ENCODE measurements at places on chromosomes 13 and 19.

- no peak for DNase-seq
Observed at GRCh38 chr19:42303101-42303464, 659 bp upstream of the PAFAH1B3 start.

DNA sequence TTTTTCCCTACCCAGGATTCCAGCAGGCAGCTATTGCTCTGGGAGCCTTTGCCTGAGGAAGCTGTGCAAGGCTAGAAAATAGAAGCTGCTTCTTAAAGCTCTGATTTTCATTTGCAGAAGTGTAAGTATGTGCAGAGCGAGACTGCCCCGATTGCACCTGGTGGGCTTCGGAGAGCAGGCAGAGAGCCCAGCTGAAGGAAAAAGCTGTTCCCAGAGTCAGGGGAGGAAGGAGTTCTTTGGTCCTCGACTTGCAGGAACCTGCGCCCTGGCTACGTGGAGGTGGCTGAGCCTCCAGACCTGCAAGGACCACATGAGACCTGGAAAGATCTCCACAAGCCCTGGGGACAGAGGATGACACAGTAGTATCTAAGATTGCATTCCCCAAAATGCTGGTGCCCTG is 235.0 kb upstream of the ARGLU1 start:
- DNase-seq, result no peak

DNA sequence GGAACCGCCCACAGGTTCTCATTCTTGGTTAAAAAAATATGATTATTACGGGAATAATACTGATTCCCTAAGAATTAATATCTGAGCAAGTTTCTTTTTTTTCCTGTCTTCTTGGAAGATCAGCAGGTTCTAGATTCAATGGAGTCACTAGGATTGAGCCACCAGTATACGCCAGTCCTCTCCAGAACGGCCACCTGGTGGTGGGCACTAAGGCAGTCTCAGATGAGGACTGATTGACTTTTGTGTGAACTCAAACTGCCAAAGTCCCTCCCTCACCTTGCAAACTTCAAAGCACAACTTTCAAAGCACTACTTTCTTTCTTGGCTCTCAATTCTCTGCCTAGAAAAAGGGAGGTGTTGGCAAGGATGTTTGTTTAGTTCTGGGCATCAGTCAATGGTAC is 33.3 kb upstream of the ALOX5AP start:
- no peak for DNase-seq

GRCh38 chr13:77521595-77522367 is 13.7 kb upstream of the SCEL start:
- DNase-seq, result peak; percentile 73

DNA sequence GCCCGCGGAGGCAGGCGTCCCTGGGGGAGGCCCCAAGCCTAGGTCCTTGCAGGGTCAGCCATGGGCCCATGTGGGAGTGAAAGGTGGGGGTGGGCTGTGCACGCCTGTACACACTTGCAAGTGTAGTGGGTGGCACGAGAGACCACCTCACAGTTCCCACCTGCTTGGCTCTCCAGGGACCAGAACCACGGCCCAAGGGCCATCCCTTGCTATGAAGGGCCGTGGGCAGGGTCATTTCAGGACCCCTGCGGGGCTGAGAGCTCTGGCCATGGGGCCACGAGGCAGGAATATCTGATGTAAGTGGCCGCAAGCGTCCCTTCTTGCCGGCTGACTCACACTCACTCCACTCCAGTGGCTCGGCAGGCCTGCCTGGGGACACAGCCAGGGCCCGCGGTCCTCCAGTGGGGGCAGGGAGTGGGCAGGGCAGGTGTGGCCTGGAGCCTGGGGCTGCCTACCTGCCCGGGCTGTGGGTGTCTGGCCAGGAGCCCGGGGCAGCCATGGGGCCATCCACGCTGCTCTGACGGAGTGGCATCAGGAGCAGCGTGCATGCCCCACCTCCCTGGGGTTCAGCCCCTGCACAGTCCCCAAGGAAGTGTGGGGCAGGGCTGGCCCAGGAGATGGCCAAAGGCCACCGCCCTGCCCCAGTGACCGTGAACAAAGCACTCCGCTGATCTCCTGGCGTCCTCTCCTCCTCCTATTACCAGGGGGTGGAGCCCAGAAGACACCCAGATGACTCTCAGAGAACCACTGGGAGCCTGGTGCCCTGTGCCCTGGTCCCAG is 8.6 kb upstream of the MKNK2 start:
- DNase-seq, result peak; percentile 98

- DNase-seq, result no peak
Observed at GRCh38 chr19:16067205-16067938, 8.9 kb upstream of the TPM4 start.

- no peak for DNase-seq
Observed at GRCh38 chr13:44294876-44295275, 78.7 kb upstream of the SERP2 start.

GRCh38 chr13:98451676-98452470 is 125.0 kb downstream of the STK24 start:
- DNase-seq, result peak; percentile 75

DNA sequence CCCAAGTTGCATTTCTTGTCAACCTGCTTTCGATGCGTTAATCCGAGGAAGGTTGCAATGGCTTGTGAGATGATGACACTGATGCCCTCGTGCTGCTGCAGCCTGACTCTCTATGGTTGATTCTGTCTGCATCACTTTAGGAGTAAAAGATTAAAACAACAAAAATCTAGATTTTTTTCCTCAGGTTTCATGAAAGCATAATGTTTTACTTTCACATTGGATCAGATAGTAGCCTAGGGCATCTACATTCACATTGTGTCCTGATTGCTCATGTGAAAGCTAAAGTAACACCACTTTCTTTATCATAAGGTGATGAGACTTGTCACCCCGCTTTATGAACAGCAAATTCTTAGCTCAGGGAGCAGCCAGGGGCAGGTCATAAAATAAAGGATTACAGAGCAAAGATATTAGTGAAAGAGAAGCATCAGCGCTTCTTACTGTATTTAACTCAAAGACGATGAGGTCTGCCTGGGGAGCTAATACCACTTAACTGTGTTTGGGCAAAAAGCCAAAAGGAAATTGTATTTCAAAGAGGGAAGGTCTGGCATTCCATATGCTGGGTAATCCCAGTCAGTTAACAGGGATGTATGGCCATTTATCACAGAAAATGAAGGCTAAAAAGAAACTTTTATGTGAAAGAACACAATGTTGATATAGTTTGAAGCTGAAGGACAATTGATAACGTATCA is 270.5 kb downstream of the GPC6 start:
- DNase-seq, result no peak

GRCh38 chr13:60514891-60515290 is 117.9 kb downstream of the TDRD3 start:
- DNase-seq, result no peak

DNA sequence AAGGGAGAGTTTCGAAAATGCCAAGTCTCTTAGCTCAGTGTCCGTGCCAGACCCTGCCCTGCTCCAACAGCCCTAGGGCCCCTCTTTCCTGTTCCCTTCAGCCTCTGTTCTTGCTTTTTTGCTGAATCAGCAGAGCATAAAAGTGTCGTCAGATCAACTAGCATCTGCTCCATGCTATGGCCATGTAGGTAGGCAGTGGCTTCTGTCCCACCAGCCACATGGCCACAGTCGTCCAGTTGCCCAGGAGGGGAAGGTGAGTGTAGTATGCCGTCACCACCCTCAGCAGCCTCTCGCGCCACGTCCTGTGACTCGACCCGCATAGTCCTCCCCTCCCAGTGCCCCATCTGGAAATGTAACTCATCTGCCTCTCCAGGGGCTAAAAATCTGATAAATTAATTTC is 50.9 kb upstream of the ATP11A start:
- DNase-seq, result no peak

GRCh38 chr13:42728507-42729180 is 52.7 kb upstream of the FAM216B start:
- DNase-seq, result no peak

DNA sequence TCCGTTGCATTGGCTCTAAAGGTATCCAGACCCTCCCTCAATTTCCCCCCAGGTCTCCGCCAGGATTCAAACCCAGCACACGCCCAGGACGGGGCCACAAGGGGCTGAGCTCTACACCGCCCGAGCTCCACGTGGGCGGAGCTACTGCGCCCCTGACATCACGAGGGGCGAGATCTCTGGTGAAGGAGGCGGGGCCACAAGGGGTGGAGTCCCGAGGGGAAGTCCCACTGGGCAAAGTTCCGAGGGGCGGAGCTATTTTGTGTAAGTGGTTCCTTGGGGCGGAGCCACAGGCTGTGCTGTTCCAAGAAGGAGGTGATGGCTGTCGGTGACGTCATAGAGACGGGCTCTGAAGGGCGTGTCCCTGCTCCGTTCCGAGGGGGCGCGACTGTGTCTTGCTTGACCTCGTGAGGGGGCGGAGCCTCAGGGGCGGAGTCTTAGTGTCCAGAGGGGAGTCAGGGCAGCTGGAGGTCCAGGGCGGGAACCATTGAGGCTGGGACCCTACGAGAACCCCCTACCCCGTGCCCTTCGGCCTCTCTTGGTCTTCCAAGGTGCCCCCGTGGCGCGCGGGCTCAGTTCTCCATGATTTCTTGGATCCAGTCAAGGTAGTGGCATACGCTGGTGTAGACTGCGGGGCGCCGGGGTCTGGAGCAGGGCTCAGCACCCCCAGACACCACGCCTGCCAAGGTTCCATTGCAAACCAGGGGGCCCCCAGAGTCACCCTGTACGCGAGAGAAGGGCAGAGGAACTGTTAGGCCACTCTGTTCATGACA is 1.3 kb upstream of the KLK8 start:
- no peak for DNase-seq

- peak; percentile 88 for DNase-seq
Observed at GRCh38 chr13:96850538-96851145, 143.6 kb downstream of the OXGR1 start.

DNA sequence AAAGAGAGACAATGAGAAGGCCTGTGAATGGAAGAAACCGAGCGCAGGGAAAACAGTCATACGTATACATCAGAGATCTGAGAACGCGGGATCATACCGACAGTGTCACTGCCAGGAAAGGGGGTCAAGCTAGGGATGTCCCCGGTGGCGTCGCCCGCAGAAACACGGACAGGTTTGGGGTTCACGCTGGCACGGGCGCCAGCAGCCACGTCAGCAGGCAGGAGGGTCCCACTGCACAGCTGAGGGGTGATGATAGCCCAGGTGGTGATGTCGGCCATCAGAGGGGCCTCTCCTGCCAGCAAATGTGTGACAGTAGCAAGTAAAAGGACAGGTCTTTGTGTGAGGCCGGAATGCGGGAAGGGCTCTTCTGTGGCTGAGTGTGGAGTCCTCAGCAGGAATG is 3.4 kb upstream of the ZNF229 start:
- DNase-seq, result no peak

GRCh38 chr13:40578055-40578454 is 88.4 kb downstream of the FOXO1 start:
- DNase-seq, result peak; percentile 86

GRCh38 chr13:93767180-93767916 is 540.7 kb downstream of the GPC6 start:
- DNase-seq, result no peak

DNA sequence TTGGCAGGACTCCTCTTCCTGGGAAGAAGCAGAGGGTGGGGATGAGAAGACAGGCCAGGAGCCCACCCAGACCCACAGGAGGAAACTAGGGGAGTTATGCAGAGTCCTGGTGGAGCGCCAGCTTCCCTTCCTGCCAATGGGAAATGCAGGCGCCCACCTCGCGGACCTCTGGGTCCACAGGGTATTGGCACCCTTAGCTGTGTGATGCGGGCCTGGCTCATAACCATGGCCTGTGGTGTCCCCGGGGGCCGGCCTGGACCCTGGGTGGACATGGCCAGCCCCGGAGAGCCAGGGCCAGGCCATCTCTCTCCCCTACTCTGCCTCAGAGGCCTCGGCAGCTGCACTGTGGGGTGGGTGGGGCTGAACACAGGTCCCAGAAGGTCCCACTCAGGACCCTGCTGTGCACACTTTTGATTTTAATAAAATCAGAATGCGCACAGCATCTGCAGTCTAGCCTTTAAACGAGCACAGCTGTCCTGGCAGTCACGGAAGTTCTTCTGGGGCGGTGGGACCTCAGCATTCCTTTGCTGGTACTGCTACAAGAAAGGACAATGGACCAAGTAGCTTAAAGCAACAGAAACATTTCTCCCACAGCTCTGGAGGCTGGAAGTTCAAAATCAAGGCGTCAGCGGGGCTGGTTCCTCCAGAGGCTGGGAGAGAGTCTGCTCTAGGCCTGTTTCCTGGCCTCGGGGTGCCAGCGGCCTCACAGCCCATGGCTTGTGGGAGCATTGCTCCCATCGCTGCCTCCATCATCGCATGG is 1.8 kb downstream of the F10 start:
- no peak for DNase-seq

- DNase-seq, result peak; percentile 55
Observed at GRCh38 chr19:45716359-45717130, 14.2 kb downstream of the FBXO46 start.

- peak; percentile 51 for DNase-seq
Observed at GRCh38 chr19:38700902-38701454, 43.3 kb downstream of the CAPN12 start.

- DNase-seq, result peak; percentile 69
Observed at GRCh38 chr13:60397704-60398378, 821 bp downstream of the TDRD3 start.

GRCh38 chr13:31978021-31978420 is 53.6 kb upstream of the FRY start:
- DNase-seq, result peak; percentile 8

DNA sequence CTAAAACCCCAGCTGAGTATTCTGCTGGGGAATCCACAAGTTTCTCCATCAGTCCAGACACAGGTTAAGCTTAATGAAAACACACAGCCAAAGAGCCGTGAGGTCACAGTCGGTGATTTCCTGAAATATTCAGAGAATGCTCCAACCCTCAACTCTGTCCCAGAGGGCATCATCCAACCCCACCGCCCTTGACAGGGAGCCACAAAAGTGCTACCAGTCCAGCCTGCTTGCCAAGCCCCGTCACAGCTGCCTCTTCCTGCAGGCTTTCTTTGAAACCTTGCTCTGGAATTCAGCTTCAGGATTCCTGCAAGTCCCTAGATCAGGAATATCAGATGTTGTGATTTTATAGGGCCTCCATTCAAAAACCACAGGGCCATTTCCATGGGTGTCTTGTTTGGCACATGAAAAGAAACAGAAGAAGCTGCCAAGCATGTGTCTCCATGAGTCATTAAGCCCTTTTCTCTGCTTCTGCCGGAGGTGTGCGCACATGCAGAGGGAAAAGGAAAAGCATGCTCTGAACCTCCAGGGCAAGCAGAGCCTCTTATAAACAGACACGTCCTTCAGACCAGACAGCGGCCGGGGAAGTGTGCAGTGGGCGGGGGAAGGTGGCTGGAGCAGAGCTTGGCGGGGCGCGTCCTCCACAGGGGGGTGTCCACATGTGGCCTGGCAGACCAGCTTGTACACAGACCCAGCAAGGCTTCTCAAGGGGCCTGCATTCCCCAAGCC is 164.7 kb downstream of the KATNAL1 start:
- DNase-seq, result peak; percentile 78

- DNase-seq, result no peak
Observed at GRCh38 chr13:43614063-43614462, 172.7 kb downstream of the ENOX1 start.

GRCh38 chr13:26988059-26988769 is 183.4 kb downstream of the USP12 start:
- no peak for DNase-seq

DNA sequence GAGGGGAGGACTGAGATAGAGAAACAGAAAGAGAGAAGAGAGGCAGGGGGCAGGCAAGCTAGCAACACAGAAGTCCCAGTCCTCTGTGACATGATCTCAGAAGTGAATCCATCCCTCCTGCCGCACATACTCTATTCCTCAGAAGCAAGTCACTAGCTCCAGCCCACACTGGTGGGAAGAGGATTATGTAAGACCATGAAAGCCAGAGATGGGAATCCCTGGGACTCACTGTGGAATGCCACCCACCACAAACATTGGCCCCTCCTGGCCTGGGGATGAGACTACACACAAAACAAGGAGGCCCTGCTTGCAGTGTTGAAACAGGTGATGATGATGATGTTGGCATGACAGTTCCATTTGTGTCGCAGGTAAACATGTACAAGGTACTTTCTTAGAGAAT is 419.9 kb downstream of the IRS2 start:
- DNase-seq, result no peak

- DNase-seq, result no peak
Observed at GRCh38 chr13:103046676-103047075, 19.5 kb downstream of the SLC10A2 start.
